Fibroblast of skin of abdomen (primary cell): ENCODE measurements at places on chromosomes 7 and 10.

- peak; percentile 6 for DNase-seq
Observed at GRCh38 chr10:19628767-19629560, 187.3 kb upstream of the PLXDC2 start.

- DNase-seq: peak; percentile 95
Observed at GRCh38 chr10:117609095-117609795, 66.7 kb downstream of the EMX2 start.

GRCh38 chr10:92052088-92052487, 128.5 kb downstream of the BTAF1 start:
- no peak for DNase-seq

GRCh38 chr7:147069771-147070170, 953.2 kb downstream of the CNTNAP2 start:
- DNase-seq: no peak

DNA sequence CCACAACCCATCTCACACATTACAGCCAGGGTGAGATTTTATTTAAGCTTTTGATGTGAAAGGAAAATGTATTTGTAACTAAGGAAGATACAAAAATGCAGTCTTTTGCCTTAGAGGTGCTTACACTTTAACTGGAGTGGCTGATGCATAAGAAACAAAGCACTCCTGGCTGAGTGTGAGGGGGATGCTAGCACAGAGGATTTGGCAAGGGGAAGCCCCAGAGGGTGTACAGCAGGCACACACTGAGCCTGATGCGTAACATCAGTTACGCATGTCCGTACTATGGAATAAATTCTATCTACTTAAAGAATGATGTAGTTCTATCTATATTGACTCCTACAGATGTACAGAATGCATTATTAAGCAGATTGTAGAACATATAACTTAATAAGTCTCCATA, 17.8 kb downstream of the GIMAP8 start:
- DNase-seq: no peak

GRCh38 chr10:45514291-45515270, 140.6 kb downstream of the ALOX5 start:
- peak; percentile 18 for DNase-seq

GRCh38 chr10:70589762-70590654, 12.5 kb downstream of the PRF1 start:
- peak; percentile 25 for DNase-seq

GRCh38 chr7:64551375-64552142, 11.3 kb downstream of the ZNF680 start:
- DNase-seq: no peak

- DNase-seq: peak; percentile 71
Observed at GRCh38 chr10:22365644-22366434, 20.5 kb downstream of the SPAG6 start.

DNA sequence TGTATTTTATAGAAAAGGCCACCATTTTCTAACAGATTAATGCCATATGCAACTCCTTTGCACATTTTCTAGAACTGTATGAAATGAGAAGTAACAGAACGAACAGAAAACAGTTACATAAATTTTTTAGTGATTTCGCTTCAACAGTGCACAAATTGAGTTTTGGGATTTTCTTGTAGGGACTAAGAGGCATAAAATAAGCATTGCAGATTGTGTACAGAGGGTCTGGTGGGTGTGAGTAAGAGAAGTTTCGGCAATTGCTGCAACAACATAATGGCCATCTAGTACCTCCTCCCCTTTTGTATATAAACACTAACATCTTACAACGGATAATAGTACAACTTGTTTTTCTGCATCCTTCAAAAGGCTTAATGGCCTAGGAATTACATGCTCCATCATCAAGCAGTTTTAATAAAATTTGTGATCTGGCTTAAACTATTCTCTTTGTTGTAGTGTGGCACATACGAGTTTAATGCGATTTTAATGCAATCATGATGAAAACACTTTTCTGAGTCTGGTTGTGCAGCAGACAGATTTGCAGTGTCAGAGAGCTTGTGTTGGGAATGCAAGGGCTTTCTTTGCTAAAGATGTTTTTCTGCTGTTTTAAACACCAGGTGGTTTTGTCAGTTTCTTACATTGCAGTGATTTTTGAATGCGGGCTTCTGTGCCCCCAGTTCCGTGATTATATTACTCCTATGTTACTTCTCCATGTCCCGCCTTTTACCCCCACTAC, 2.9 kb downstream of the GLCCI1 start:
- DNase-seq: no peak

DNA sequence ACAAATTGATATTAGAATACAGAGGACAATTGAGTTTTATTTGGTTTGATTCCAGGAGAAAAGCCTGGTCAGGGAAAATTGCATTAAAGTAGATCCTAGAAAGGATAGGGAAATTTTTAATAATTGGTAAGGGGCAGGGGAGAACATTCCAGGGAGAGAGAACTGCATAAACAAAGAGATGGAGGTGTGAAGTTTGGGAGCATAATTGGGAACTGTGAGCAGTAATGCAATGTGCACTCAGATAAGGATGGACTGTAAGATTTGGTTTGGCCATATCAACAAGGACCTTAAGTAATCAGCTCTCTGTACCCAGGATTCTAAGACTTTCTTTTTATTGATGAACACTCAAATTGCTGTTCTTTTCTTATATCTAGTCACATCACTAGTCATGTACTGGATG, 41.4 kb downstream of the ZMYND11 start:
- DNase-seq: no peak
